Dermis blood vessel endothelial cell (primary cell): ENCODE measurements at places on chromosomes 2 and 18. TPM values are rescaled to one million over a fixed set of nuclear protein-coding genes. Genes with fewer than 3 reads are reported as not detected.

GKN1 gene
- not detected in 2 replicates for total RNA-seq

CXCR1 gene
- total RNA-seq = not detected in 2 replicates

UGT1A7 gene
- total RNA-seq = not detected in 2 replicates

ASPRV1 gene
- total RNA-seq = 0.14 and 0.34 TPM in 2 replicates

FRZB gene
- 0.37 and 0.68 TPM in 2 replicates for total RNA-seq

FNDC4 gene
- total RNA-seq = 14.5 and 17.9 TPM in 2 replicates

SP110 gene
- 5.3 and 7.4 TPM in 2 replicates for total RNA-seq
